ENCODE measurements at places on chromosomes 13 and 19. TPM values are rescaled to one million over a fixed set of nuclear protein-coding genes. Genes with fewer than 3 reads are reported as not detected.

Gene CACNG8
- total RNA-seq, result 0.24 TPM

DNA sequence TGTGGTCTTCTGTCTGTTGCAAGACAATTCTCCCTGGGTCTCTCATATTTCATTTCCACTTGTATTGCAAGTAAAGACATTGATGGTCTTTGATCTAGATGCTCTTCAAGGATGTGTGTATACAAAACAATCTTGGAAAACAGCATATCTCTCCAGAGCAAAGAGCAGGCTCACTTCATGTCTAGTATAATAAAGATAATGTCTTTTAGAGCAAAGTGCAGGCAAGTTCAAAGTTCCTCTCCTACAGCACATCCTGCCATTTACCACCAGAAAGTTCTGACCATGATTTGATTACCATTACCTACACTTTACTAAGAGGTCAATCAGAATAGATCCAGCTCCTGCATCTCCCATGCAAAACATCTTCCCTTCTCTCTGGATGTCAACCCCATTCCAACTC, 162.8 kb downstream of the DIAPH3 start:
- DNase-seq, result no peak

- no peak for DNase-seq
Observed at GRCh38 chr13:41668130-41668757, 210.9 kb downstream of the RGCC start.

GRCh38 chr19:17778251-17778967, 16.5 kb upstream of the B3GNT3 start:
- no peak for DNase-seq

DNA sequence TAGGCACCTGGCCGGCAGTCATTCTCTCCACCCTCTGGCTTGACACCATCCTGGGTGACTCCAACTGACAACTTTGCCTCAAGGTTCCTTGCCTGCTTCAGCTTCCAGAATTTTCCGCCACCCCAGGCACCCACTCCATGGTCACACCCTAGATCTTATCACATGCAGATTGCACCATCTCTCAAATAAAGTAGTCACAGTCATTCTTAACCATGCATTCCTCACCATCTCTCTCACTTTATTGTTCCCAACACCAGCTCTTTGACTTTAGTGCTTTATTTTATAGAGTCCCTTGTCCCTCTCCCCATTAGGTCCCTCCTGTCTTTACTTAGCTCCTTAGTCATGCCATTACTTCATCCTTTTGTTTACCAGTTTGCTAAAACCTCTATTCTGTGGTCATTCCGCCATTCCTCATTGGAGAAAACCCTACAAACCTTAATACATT, 351.7 kb downstream of the SPRY2 start:
- DNase-seq, result no peak

Gene ELANE
- total RNA-seq, result 0.83 TPM

GRCh38 chr19:49889038-49889686, 7.5 kb downstream of the IL4I1 start:
- no peak for DNase-seq

Gene MRI1
- total RNA-seq, result 18.2 TPM

DNA sequence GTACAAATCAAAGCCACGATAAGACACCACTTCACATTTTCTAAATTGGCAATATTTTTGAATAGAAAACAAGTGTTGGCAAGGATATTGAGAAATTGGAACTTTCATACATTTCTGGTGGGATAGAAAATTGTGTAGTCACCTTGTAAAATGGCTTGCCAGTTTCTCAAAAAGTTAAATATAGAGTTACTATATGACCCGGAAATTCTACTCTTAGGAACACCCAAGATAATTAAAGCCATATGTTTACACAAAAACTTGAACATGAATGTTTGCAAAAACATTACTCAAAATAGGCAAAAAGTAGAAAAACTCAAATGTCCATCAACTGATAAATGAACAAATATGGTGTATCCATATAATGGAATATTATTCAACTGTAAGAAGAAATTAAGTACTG, 552.5 kb downstream of the TBC1D4 start:
- DNase-seq, result no peak

- no peak for DNase-seq
Observed at GRCh38 chr19:38849860-38850435, at the start of gene HNRNPL. Gene HNRNPL, minus strand, starts transcription at chr19:38849986. Its CDS starts 20 bp downstream, at chr19:38849966.

Gene LGALS14
- not detected for total RNA-seq

DNA sequence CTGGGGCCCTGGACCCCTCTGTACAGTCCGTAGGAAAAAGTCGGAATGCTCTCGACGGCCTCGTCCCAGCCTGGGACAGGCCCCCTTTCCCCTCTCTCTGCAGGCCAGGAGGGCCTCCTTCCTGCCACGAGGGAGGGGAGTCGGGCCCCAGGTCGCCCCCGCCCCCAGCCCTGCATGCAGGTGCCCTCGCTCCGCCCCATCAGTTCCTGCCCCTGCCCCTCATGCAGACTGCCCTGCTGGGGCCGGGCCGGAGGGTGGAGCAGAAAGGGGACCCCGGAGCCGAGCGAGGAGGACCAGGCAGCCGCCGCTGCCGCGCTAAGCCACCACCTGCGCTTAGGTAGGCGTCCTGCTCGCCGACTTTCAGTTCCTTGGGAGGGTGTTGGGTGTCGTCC, 7.3 kb downstream of the LYL1 start:
- DNase-seq, result no peak

DNA sequence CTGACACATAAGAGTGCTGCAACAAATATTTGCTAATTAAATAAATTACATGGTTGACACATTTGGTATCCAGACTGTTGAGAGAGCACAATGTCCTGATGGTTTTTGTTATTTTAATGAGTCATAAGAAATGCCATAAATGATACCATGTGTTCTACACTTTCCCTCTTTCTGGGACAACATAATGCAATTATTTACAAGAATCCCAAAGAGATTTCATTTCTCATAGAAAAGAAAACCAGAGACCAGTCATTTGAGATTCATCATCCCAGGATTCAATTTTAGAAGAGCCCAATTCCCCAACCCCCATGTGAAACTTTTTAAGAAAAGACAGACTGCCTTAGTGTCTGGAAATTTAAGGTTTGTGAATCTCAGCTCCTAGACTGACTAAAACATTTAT, 399.6 kb downstream of the DCT start:
- no peak for DNase-seq

Gene ZNF284
- total RNA-seq, result 1.2 TPM

GRCh38 chr13:48304143-48304876, 759 bp downstream of the RB1 start:
- DNase-seq, result no peak

DNA sequence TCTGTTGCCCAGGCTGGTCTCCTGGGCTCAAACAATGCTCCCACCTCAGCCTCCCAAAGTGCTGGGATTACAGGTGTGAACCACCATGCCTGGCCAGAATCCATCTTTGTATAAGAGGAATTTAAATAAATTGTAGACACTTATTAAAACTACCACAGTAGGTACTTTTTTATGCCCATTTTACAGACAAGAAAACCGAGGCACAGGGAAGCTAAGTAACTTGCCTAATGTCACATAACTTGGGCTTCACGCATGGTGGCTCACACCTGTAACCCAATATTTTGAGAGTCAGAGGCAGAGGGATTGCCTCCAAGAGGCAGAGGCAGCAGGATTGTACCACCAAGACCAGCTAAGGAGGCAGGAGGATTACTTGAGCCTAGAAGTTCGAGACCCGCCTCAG, 22.7 kb upstream of the CALM3 start:
- DNase-seq, result no peak
